Astrocyte of the spinal cord (primary cell): ENCODE measurements at places on chromosomes 6 and 20.
A peak's percentile ranks its signal among the peaks of the same experiment; 100 is the strongest.

- no peak for DNase-seq
These were observed 319.8 kb upstream of the PLCB4 start for GRCh38 chr20:8749101-8749500.

DNA sequence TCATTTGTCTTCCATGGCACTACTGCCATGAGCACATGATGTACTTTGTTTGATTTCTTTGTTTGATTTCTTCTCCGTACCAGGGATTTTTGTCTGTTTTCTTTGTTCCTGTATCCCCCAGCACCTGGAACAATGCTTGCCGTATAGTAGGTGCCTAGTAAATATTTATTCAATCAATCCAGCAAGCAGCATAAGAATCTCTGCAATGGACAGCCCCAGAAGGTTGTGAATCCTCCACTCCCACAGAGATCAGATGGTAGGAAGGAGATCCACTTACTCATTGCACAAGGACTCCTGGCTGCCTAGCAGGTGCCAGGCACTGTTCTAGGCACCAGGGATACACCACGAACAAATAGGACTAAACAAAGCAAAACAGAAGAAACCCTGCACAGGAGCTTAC, 6.7 kb upstream of the SYNJ2 start:
- no peak for DNase-seq

- DNase-seq: no peak
These were observed 7.3 kb upstream of the GPR63 start for GRCh38 chr6:96844530-96844929.

- no peak for DNase-seq
These were observed 14.5 kb downstream of the DEFB125 start for GRCh38 chr20:101975-102374.

DNA sequence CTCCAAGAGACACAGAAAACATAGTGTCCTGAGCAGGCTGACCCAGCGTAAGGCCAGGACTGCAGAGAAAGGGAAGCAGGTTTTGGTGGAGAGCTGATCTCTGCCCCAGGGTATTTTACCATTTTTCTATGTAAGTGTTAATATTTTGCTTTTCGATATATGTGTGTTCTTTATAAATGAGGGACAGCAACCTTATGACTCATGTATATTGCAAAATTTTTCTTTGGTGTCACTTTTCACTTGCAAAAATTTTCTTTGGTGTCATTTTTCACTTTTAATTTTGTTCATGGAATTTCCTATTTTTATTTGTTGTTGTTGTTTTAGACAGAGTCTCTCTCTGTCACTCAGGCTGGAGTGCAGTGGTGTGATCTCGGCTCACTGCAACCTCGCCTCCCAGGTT, 34.6 kb upstream of the PXDC1 start:
- DNase-seq: no peak

DNA sequence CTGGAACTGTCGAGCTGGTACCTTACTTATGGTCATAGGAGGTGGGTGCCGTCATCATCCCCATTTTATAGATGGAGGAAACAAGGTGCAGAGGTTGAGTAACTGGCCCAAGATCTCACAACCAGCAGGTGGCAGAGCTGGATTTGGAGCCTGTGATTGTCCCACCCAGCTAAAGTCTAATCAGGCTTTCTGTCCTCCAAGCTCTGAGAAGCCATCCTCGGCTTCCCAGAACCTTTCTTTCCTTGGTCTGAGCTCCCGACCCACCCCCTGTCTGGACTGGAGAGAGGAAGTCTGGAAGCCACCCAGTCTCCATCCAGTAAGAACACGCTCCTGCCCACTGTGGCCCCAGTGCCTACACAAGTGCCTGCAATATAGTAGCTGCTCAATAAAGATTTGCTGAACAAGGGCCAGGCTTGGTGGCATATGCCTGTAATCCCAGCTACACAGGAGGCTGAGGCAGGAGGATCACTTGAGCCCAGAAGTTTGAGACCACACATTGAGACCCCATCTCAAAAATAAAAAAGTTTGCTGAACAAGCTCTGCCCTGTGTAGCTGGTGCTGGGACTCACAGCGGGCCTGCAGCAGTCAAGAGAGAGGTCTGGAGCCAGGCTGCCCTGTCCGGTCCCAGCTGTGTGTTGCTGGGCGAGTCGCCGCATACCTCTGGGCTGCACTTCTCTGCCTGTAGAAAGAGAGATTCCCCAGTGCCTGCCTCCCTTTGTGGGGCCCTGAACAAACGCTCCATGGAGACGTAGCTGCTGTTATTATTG, 32.5 kb upstream of the DLGAP4 start:
- no peak for DNase-seq

GRCh38 chr6:40930555-40930954, 108.5 kb downstream of the UNC5CL start:
- DNase-seq: no peak

DNA sequence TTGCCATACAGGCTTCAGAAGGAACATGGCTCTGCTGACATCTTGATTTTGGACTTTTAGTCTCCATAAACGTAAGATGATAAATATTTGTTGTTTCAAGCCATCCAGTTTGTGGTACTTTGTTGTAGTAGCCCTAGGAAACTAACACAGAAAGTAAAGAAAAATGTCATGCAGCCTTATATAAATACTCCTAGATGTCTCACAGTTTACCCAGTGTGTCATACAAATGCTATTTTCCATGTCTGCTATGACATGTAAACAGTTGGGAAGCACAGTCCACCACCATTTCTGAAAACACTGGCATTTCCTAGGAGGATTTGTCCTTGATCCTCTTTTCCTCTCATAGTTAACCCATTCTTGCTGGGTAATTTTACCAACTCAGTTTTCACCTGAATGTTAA, 30.6 kb upstream of the ME1 start:
- no peak for DNase-seq

DNA sequence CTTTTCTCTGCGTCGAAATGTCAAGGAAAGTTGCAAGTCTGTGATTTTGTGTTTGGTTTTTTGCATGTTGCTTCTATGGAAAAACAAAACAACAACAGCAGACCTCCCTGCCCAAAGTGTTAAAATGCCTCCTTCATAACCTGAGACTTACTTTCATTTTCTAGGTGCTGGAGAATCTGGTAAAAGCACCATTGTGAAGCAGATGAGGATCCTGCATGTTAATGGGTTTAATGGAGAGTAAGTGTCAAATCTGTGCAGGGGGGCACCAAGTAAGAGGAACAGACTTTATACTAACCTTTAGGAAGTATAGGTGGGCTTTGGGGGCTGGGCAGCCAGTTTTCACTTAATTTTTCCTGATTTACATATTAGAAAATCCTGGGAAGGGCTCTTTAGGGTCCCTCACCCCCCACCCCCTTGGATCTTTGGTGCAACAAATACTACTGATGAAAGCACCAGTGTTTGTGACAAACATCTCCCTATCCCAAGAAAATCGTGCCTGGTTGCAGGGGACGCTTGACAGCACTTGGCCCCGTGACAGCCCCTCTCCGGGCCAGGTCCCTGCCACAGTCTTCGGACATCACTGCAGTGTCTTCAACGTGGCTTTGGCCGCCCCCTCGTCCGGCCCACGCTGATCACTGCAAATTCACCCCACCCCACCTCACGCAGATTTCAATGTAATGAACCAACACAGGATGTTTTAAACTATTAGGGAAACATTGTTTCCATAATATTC, 43.1 kb downstream of the GNAS start:
- DNase-seq: no peak

- no peak for DNase-seq
These were observed 10.4 kb downstream of the COX7A2 start for GRCh38 chr6:75233092-75233615.

GRCh38 chr6:140063021-140063399, 688.6 kb upstream of the CITED2 start:
- no peak for DNase-seq

DNA sequence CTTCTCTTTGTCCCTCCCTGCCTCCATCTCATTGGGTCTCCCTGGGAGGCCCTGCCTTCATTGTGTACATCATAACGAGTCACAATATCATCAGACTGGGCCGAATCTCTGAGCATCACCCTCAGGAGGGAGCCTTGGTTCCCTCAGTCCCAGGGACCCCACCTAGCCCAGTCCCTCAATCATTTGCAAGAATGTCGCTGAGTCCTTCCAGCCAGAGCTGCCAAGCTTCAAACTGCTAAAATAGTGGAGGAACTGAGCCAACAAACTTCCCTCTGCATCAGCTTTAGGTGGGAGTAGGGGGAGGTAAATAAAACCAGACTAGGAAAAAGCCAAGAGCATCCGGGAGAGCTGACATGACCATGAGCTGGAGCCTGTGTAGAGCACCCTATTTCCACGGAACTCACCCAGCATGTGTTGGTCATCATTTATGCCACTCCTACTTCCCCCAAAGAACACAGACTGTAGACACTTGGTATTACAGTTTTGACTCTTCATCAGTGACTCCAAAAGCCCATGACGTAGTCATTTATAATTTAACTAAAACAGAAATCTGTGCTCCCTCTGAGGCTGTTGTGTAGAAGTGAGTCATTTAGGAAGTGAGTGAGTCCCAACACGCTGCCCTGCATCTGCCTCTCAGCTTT, 28.8 kb upstream of the IL17A start:
- peak; percentile 20 for DNase-seq

DNA sequence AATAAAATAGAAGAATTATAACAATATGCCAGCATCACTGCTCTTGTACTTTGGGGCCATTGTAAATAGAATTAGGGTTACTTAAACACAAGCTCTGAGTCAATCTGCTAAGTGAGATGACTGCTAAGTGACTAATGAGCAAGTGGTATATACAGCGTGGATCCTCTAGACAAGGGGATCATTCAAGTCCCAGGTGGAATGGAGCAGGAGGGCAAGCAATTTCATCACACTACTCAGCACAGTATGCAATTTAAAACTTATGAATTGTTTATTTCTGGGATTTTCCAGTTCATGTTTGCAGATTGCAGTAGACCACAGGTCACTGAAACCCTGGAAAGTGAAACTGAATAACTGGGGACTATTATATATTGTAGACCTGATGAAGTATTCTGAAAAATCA, 235.3 kb downstream of the BTBD3 start:
- DNase-seq: peak; percentile 44

GRCh38 chr6:56862415-56863175, 92.3 kb upstream of the BEND6 start:
- peak; percentile 38 for DNase-seq

GRCh38 chr20:20201124-20201523, 148.8 kb downstream of the CFAP61 start:
- DNase-seq: no peak

DNA sequence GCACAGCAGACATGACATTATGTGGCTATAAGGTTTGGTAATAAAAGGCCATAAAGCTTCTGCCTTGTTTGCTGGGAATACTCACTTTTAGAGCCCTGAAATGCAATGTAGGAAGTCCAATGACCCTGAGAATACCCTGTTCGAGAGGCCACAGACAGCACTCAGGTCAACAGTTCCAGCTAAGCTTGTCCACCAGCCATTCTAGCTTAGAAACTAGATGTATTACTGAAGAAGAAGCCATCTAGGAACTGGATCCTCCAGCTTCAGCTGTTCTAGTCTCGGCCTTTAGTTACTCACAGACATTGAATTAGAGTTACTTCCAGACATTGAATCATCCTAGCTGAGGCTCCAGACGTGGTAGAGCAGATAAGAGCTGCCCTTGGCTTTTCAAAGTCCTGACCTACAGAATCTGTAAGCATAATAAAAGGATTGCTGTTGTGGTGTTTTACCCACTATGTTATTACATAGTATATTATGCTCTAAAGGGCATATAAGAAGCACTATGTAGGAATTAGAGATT, 84.9 kb downstream of the MMS22L start:
- peak; percentile 33 for DNase-seq

DNA sequence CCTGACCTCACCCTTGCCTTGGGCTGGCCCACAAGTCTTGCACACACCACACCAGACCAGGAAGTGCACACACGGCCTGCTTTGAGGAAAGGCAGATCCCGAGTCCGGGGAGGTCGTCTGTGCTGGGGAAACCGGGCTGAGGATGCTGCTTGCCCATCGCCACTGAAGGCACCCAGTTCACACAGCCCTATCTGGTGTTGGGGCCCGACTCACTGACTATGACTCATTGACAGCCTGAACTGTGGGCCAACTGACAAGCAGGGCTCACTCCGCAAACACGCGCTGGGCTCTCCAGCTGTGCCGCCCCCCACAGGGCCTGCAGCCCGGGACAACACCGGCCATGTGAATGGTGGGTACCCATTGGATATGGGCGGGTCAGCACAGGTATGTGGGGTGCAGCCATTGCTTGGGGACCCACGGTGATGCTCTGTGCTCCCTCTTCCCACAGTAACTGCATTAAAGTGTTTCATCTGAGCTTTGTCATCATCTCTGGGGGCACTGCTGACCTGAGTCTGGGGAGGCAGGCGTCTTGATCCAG, 1.6 kb downstream of the SAMD10 start:
- DNase-seq: peak; percentile 78

GRCh38 chr6:135701426-135701825, 150.1 kb upstream of the PDE7B start:
- no peak for DNase-seq

DNA sequence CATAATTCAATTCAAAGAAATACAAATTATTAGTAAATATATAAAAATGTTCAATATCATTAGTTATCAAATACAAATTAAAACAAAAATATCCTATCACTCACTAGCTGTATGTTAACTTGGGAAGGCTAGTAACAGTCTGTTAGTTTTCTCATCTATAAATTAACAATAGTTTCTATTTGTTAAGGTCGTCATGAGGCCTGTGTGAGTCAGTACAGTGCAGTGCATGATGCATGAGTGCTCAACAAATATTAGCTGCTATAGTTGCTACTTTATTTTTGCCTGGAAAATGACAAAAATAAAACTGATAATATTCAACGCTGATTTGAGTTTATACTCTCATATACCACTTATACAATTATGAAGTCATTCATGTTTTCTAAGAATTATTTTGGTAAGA, 401.6 kb upstream of the RUNX2 start:
- no peak for DNase-seq

GRCh38 chr20:54254596-54254995, 46.7 kb downstream of the PFDN4 start:
- peak; percentile 15 for DNase-seq

DNA sequence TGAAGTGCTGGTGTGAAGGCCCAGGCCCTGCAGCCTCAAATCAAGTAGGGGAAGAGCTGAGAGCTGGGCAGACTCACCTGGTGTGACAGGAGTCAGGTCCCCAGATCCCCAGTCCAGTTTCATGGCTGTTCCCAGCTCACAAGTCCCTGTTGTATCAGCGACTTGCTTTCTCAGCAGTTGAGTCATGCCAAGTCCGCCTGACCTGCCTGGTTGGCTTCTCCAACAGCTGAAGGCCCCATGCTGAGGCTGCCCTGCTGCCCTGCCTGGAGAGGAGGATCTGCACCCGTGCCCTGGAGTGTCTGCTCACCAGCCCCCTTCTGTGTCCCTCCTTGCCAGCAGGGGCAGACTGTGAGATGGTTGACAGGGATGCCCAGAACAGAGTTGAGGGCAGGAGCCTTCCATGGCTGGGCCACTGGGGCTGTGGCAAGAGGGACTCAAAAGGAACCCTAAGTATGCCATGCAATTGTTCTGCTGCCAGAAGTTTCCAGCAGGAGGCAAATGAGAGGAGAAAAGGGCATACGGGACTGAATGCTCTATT, 39.3 kb upstream of the TRAF3IP2 start:
- DNase-seq: no peak

DNA sequence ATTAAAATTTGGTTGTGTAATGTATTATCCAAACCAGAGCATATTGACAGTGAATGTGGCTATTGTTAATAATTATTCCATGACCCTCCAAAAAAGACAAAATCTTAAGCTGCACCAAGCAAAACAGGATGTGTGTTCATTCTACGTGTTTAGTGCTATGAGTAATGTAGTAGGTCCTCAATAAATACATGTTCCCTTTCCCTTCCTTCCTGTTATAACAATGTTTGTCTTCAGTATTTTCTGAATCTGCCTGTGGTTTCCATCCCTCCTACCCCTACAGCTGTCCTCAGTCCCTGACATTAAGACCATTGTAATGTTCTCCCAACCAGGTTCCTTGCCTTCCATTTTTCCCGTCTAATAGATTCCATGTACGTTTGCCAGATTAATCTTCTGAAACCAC, 163.8 kb downstream of the AIG1 start:
- DNase-seq: no peak
